GM03348 (cell line): ENCODE measurements at places on chromosomes 13 and 19.

DNA sequence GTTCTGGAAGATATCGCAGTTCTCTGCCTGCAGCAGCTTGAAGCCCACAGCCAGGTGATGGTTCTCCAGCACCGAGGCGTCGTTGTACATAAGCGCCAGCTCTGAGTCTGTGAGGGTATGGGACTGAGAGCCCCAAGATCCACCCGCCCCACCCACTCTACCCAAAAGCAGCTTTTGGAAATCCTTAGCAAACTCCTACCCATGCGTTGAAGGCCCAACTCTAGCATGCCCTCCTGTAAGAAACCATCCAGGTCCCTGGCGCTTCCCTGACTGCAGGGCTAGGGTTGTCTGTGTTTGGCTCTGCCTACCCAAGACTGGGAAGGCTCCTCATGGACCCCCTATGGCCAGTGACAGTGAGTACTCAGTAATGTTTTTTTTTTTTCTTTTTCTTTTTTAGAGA is 9.4 kb downstream of the PDE4C start:
- no peak for DNase-seq

DNA sequence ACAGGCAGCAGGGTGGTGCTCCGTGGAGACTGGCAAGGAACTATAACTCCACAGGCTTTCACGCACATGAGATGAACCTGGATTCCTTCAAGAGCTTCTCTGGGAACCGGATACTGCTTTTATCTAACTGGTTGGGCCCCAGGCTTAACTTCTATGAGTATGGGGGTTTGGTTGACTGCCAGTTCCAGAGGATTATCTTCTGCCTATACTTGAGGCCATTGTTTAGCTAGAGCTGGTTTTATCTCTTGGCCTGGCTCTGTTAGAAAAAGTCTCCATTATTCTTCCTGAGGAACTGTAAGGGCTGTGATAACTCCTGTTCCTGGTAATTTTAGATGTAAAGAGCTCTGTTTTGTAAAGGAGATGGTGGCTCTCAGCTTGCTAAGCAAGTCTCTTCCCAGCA is 40.9 kb downstream of the ZNF846 start:
- no peak for DNase-seq

DNA sequence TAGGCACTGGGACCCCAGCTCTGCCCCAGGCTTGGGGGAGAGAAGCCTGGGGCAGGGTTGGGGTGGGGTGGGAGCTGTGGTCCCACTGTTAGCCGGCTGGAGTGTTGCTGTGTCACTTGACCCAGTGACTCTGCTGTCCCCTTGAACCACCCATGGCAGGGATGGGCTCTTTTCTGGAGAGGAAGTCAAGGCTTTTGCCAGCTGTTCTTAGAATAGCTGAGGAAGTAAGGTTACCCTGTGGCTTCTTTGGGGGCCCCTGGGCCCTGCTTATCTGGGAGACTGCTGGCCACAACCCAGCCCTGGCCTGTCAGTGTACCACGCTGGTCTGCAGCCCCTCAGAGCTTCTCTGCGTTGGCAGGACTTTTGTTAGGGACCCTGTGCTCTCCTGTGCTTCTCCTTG is 9.1 kb downstream of the PNPLA6 start:
- no peak for DNase-seq

- DNase-seq: no peak
Observed at GRCh38 chr13:92346046-92346445, 880.6 kb upstream of the GPC6 start.

- DNase-seq: no peak
Observed at GRCh38 chr13:41554626-41555386, 97.5 kb downstream of the RGCC start.

- no peak for DNase-seq
Observed at GRCh38 chr19:48813123-48813913, 2.5 kb upstream of the BCAT2 start.

- no peak for DNase-seq
Observed at GRCh38 chr13:98478189-98479129, 98.4 kb downstream of the STK24 start.

GRCh38 chr19:55546822-55547614 is 1.7 kb upstream of the SBK3 start:
- peak; percentile 69 for DNase-seq

DNA sequence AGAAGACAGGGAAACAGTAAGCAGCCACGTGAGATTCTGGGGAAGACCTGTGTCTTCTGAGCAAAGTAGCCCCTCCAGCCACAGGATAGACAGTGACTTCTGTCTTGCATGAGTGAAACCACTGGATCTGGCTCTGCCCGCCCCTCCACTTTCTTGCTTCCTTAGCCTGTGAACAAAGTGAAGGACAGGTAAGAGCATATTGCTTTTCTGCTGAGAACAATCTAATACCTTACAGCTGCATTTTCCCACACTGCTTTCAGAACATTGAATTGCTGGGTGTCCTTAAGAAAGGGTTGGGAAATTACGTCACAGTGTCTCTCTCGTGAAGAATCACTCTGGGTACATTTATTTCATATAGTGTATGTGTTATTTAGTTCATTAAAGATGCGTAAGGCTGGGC is 11.1 kb downstream of the SLC25A15 start:
- no peak for DNase-seq

GRCh38 chr13:68748038-68748437 is 1359.6 kb upstream of the ATXN8OS start:
- DNase-seq: no peak

DNA sequence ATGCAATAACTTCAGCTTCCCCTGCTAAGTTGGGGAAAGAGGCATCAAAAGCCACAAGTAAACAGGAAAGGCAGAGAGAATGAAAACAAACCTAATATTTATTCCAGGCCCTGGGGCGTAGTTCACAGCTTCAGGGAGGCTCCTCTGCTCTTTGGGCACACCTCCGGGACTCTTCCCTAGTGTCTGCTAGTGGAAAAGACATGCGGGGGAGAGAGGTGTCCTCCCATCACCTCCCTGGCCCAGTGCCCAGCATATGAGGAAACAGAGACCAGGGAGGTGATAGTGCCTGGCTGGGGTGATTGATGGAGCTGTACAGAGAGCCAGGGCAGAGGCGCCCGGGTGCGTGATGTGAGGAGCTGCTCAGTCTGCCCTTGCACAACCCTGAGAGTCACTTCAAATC is 71.0 kb downstream of the RASL11A start:
- DNase-seq: no peak

GRCh38 chr19:18023622-18024251 is 15.8 kb downstream of the ARRDC2 start:
- no peak for DNase-seq

- no peak for DNase-seq
Observed at GRCh38 chr19:39237200-39238184, 7.3 kb downstream of the IFNL3 start.

DNA sequence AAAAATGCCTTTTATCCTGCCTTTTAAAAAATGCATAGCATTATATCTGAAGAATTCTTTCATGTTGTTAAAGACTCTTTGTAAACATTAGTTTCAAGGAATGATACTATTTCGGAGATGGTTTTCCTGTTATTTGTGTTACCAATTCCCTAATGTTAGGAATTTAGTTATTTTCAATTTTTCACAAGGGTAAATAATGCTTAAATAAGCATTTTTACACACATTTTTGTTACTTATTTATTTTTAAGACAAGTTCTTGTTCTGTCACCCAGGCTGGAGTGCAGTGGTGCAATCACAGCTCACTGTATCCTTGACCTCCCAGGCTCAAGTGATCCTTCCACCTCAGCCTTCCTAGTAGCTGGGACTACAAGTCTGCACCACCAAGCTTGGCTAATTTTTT is 49.0 kb downstream of the RGCC start:
- DNase-seq: no peak

GRCh38 chr19:4288091-4288777 is 9.2 kb downstream of the SHD start:
- DNase-seq: no peak

GRCh38 chr13:77894743-77895142 is 23.9 kb downstream of the EDNRB start:
- no peak for DNase-seq

DNA sequence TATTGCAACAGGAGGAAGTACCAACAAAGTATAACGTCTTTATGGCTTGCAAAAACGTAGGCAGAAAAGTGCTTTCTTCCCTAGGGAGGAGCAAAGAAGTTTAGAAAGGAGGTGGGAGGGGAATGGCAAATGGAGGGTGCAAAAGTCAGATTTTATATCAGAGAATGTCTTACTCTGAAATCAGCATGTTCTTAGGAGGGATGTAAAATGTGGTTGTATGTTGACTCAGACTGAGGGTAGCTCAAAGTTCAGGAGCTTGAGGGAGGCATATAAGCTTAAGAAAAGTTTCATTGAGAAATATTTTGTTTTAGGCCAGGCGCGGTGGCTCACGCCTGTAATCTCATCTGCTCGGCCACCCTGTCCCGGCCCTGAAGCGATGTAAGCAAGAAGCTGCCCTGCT is 1.7 kb downstream of the ZNF90 start:
- DNase-seq: no peak

GRCh38 chr13:30394751-30395191 is 27.5 kb upstream of the UBE2L5 start:
- peak; percentile 14 for DNase-seq

DNA sequence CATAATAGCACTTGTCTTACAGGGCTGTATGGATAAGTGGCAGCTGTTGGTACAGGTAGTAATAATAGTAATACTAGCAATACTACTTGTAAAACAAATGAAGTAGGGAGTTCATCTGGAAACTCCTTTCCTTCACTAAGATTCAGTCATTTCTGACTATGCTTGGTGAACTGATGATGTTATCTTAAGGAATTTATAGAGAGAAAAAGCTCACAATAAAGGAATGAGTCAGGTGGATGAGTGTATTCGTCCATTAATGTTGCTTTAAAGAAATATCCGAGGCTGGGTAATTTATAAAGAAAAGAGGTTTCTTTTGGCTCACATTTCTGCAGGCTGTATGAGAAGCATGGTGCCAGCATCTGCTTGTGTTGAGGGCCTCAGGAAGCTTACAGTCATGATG is 477.3 kb downstream of the KLF12 start:
- no peak for DNase-seq

DNA sequence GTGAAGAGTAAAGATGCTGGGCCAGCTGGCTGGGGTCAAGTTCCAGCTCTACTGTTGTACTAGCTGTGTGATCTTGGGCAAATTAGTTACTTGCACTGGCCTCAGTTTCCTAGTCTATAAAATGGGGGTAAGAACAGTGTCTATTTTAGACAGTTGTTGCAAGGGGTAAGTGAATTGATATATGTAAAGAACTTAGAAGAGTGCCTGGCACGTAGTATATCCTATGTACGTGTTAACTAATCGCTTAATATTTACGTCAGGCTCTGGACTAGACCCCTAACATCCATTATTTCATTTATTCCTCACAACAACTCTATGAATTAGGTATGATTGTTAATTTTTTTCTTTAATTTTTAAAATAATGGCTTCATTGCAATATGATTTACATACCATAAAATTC is 3.7 kb upstream of the LCP1 start:
- DNase-seq: no peak
